ENCODE measurements at places on chromosomes 6 and 20.

GRCh38 chr6:32764048-32764447, 716 bp upstream of the HLA-DQB2 start:
- DNase-seq = peak; percentile 87

- DNase-seq = no peak
These were observed 703.5 kb upstream of the CITED2 start for GRCh38 chr6:140077827-140078560.

DNA sequence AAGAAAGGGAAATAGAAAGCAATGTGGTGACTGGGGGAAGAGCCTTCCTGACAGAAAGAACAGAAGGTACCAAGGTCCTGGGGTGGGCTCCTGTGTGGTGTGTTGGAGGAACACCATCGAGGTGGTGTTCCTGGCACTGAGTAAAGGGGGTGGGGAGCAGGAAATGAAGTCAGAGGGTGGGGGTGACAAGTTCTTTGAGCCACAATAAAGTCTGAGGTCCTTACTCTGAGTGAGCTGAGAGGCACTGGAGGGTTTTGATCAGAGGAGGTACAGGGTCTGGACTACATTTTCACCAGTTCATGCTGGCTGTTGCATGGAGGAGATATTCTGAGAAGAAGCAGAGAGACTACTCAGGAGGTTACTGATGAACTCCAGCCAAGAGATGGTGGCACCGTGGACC, 198.2 kb downstream of the GMPR start:
- no peak for DNase-seq

DNA sequence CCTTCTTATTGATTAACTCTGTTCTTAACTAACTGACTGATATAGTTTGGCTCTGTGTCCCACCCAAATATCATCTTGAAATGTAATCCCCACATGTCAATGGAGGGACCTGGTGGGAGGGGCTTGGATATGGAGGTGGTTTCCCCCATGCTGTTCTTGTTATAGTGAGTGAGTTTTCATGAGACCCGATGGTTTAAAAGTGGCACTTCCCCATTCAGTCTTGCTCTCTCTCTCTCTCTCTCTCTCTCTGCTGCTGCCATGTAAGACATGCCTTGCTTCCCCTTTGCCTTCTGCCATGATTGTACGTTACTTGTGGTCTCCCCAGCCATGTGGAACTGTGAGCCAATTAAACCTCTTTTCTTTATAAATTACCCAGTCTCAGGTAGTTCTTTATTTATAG, 81.8 kb upstream of the SPACA1 start:
- DNase-seq = no peak

DNA sequence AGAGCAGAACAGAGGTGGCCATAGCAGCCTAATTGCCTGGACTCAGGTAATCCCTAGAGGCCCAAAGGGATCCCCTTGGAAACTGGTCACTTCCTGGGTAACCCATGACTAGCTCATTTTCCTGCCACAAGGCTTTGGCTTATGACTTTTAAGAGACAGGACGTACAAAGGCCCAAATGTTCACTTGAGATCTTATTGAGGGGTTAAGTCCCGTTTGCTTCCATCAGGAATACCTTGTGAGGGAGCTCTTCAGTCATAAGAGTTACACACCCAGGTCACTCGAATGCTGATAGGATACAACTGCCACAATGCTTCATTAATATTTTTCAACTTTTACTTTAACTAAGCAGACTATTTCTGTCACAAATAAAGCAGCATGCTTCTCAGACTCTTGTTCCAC, 51.7 kb downstream of the TMEM170B start:
- no peak for DNase-seq

All from DMS53 (cell line).